ENCODE measurements at places on chromosomes 11 and 22.

- DNase-seq: no peak
Measured at GRCh38 chr22:19643448-19644313, 70.6 kb upstream of the SEPTIN5 start.

- no peak for DNase-seq
Measured at GRCh38 chr11:85318573-85318972, 308.6 kb downstream of the DLG2 start.

DNA sequence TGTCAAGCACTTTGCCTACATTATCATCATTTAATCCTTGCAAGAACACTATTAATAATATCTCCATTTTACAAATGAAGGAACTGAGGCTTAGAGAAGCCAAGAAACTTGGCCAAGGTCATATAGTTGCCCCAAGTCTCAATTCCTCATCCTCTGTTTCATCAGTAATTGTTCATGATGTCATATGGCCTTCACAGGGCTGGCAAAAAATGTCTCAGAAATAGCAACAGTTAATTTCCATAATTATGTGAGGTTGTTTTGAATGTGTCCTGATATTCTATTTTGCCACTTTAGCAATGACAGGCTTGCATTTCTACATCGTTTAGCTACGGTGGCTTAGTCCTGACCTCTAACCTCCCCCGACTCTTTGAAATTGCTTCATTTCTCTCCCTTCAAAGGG, 20.6 kb upstream of the TRIM44 start:
- no peak for DNase-seq

DNA sequence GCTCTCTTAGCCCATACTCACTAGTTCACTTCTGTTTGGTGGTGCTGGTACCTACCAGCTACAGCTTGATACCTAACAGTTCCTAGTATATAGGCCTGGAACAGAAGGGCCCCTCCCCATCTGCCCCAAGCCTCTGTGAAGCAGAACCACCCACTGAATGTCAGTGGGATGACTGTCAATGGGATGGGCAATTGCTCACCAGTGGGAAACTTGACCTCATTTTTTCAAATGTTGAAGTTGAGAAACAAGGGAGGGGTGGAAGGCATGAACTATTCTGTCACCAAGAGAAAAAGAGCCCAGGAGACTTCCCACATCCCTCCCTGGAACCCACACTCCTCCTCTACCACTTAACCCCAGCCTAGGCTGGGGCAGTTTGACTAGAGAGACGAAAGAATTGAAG, at the start of gene NLRP10:
TSS of gene NLRP10 (minus strand) at position 62 of the 400 bp plus-strand sequence. CDS start 1,952 bp downstream, outside the sequence.
- no peak for DNase-seq

- DNase-seq: no peak
Measured at GRCh38 chr11:64734811-64735724, 8.9 kb downstream of the RASGRP2 start.

GRCh38 chr11:76543006-76543703, 98.3 kb downstream of the EMSY start:
- DNase-seq: no peak

- DNase-seq: no peak
Measured at GRCh38 chr11:69173925-69174581, 18.3 kb downstream of the SMIM38 start.

GRCh38 chr11:10447445-10447844, 7.6 kb upstream of the AMPD3 start:
- no peak for DNase-seq

- DNase-seq: no peak
Measured at GRCh38 chr11:9078113-9079086, 13.0 kb downstream of the SCUBE2 start.

- no peak for DNase-seq
Measured at GRCh38 chr11:25658916-25659315, 673.0 kb upstream of the ANO3 start.

GRCh38 chr11:109993786-109994185, 99.4 kb upstream of the ZC3H12C start:
- no peak for DNase-seq

GRCh38 chr11:126268361-126268707, 361 bp downstream of the SRPRA start:
- no peak for DNase-seq

DNA sequence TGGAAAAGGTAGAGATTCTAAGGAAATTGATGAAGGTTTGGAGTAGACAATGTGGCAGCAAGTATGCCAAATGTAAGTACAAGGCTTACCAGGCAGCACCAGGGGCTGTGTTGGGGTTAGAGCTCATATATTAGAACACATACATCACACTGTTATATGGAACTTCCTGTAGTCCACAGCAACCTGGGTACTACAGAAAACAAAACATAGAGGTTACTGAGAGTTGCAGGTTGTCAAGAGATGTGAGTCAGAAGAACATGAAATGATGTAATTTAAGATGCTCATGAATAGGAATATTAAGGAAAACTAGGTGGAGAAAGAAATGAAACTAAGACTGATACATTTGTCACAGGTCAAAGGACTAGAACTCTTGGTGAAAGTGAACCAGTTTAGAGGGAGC, 22.0 kb downstream of the FAT3 start:
- no peak for DNase-seq

DNA sequence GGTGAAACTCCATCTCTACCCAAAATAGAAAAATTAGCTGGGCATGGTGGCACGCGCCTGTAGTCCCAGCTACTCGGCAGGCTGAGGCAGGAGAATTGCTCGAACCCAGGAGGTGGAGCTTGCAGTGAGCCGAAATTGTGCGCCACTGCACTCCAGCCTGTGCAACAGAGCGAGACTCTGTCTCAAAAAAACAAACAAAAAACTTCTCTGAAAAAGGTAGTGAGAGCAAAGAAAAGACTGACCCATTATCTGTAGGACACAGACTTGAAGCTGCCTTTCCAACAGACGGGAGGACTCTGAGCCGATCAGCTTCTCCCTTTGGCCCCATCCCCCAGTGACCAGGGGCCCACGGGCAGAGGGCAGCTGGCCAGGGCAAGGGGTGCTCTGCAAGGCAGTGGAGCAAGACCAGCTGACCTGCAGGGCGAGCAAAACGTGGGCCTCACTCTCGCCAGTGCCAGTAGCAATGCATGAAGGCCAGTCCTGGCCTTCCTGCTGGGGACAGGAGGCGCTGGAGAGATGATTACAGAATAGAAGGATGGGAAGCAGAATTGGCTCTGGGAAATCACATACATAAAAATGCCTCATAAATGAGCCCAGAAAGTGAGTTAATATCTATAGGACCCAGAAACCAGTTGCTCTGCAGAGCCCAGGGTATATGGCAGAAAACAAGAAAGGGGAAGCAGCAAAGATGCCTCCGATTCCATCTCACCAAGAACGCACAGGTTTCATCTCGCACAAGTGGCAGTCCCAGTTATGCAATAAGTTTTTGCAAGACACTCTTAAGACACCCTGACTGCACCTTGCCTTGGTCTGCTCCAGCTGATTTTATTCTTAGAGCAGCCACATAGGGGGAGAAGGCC, 2.8 kb downstream of the EHD1 start:
- DNase-seq: no peak

GRCh38 chr11:48045536-48045935, 65.2 kb downstream of the PTPRJ start:
- no peak for DNase-seq

DNA sequence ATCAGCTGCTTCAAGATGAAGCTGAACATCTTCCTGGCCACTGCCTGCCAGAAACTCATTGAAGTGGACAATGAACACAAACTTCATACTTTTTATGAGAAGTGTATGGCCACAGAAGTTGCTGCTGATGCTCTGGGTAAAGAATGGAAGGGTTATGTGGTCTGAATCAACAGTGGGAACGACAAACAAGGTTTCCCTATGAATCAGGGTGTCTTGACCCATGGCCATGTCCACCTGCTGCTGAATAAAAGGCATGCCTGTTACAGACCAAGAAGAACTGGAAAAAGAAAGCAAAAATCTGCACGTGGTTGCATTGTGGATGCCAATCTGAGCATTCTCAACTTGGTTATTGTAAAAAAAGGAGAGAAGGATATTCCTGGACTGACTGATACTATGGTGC, 22.2 kb upstream of the BIRC3 start:
- no peak for DNase-seq

DNA sequence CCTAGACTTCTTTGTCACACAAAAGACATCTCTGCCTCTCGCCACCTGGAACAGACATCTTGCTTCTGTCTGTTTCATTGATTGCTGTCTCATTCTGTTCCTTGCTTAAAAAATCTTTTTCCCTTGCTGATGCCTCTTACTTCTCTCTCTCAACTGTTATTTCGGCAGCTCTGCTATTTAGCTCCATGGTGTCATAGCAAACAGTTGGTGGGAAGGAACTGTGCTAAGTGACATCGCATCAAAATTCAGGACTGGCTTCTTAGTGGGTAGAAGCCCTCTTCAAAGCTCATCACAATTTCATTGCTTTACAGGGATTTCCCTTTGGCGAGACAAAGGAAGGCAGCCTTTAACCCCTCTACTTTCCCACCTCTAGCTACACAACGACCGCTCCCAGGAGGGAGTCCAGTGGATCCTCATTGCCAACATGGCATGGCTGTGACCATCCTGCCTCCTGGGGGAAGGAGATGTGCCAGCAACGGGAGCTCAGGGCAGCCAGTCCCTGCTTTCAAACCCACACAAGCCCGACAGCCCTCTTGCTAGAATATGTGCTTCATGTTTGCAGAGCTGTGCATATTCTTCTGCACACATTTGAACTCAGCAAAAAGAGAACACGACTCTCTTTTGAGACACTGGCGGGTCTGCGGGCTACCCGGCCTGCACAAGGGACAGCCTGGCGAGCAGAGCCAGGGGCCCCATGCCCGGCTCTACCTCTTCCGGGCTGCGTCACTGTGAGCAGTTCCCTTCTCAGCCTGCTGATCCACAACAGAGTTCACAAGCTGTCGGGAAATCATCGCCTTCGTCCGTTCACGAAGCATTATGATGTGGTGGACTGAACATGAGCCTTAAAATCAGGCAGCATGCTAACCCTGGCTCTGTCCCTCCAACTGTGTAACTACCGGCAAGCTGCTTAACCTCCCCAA, 51.1 kb upstream of the JAM3 start:
- DNase-seq: no peak

- DNase-seq: no peak
Measured at GRCh38 chr11:74091549-74091948, 79.3 kb downstream of the C2CD3 start.

DNA sequence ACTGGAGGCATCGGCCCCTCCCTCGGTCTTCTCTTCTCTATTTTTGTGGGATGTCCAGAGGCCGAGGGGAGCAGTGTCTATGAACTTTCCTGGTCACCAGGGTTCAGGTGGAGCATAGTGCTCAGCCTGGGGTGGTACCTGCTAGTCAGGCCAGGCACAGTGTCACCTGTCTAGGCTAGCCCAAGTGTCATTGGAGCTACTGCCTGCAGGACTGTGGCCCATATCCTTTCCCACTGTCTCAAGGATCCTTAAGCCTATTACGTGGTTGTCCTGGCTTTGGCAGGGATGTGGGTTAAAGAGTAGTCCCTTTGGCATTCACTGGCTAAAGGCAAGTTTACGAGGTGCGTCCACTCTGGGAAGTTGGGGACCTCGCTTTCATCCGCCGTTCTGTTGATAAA, 9.3 kb downstream of the RBM14 start:
- DNase-seq: no peak

DNA sequence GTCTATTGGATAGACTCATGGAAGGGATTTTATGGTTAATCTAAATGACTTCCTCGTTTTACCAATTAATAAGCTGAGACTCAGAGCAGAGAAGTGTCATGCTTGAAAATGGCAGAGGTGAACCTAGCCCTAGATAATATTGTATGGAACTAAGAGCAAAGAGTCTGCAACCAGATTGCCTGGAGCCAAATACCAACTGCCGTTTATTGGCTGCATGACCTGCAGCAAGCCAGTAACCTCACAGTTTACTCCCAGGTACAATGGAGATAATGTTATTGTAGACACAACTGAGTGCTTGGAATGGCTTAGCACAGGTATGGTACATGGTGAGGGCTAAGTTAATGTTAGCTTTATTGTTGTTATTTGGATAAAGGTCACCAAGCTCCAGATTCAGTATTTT, 84.6 kb upstream of the FAT3 start:
- DNase-seq: no peak

All from activated gamma-delta T cell treated with anti-CD3 and anti-CD28 coated beads, Interleukin-2, amount 50 U/mL, for 16 hours (primary cell).